ENCODE measurements at places on chromosomes 2 and 18. TPM values are rescaled to one million over a fixed set of nuclear protein-coding genes. Genes with fewer than 3 reads are reported as not detected.
A peak's percentile ranks its signal among the peaks of the same experiment; 100 is the strongest.

Gene BCL11A
- not detected for total RNA-seq

GRCh38 chr2:32894119-32894728, 52.5 kb upstream of the LTBP1 start:
- DNase-seq, result no peak
- H3K27me3 ChIP-seq, result peaks cover 8% of the 10 kb centered on the region
- no peak overlapping the region for H3K4me3 ChIP-seq
- no peak overlapping the region for H3K27ac ChIP-seq

DNA sequence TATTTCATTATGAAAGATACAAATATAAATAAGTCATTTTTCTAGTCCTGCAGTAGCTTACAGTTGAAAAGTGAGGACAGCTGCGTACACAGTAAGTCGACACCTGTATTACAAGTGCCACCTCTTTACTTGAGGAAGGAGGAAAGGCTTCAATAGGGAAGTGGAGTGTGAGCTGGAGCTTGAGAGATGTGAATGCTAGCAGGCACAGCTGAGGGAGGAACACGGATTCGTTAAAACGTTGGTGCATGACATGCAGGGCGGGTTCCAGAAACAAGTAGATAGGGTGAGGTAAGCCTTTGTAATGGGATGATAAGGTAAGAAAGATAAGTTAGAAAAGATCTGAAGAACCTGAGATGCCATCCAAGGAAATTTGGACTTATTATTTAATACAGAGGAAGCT, 98.1 kb upstream of the CSRNP3 start:
- no peaks in the 10 kb centered on the region for H3K4me1 ChIP-seq
- no peaks in the 10 kb centered on the region for H3K27me3 ChIP-seq
- H3K4me3 ChIP-seq, result no peak overlapping the region
- no peaks in the 10 kb centered on the region for H3K36me3 ChIP-seq
- DNase-seq, result no peak

DNA sequence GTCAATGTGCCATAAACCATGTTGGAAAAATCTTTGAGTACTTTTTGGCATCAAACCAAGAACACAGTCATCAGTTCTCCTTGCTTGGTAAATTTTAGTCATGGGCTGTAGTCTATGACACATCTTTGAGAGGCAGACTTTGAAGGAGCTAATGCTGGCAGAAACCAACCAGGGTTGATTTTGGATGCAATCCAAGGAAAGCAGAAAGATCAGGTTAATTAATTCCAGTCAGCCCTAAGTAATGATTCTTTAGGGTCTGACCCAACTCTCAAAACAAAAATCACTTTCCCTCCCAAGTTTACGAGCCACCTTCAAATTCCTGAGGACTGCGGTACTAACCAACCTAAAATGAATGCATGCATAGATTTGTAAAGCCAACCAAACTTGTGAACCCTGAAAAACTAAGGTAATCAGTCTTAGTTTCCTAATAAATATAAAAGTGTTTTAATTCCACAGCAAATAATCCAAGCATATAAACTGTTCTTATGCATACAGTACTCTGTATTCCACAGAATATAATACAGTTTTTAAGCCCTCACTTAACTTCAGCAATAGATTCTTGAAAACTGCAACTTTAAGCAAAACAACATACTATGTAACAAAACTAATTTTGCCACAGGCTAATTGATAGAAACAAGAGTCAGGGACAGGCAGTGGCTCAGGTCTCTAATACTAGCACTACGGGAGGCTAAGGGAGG, 22.0 kb downstream of the AP1S3 start:
- no peak overlapping the region for H3K27ac ChIP-seq
- H3K4me1 ChIP-seq, result peaks cover 1% of the 10 kb centered on the region
- H3K36me3 ChIP-seq, result no peaks in the 10 kb centered on the region

DNA sequence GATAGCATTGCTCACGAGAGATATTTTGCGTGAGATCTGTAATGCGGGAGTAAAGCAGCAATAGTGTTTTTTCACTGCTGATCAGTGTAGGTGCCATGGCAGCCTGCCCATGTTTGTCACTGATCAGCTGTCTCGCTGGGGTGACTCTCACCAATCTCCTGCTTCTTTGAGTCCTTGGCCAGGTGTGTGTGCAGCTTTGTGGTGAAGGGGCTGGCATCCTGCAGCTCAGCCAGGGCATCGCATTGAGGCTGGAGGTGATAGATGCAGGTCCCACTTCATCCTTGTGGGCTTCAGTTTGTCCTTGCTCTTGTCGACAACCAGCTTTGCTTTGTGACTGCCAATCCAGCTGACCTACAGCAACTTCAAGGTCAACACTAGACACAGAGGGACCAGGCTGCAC, 258.3 kb upstream of the CXCR4 start:
- H3K27me3 ChIP-seq, result no peaks in the 10 kb centered on the region
- H3K36me3 ChIP-seq, result peaks cover 9% of the 10 kb centered on the region
- no peak for DNase-seq
- peak overlapping the region; percentile 88 for H3K27ac ChIP-seq
- peaks cover 61% of the 10 kb centered on the region for H3K4me1 ChIP-seq

DNA sequence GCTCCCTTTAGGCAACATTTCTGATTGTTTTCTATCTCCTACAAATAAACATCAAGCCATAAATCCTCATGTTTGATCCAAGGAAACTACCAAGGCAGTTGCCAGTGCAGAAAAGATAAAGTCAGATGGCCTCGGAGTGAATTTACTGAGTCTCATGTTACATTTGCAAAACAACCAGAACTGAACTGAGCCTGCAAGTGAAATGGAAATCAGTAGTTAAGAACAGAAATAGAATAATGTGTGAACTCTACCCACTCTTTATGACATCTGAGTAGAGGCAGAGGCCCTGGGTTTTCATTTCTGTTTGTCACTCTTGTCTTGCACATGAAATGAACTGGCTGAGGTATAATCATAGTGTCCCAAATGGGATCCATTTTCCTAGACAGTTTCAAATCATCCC, 20.4 kb upstream of the DAPL1 start:
- H3K4me3 ChIP-seq, result no peak overlapping the region
- no peak overlapping the region for H3K27ac ChIP-seq
- DNase-seq, result no peak
- peaks cover 6% of the 10 kb centered on the region for H3K27me3 ChIP-seq
- H3K4me1 ChIP-seq, result no peaks in the 10 kb centered on the region
